ENCODE measurements at places on chromosomes 1 and 21.

DNA sequence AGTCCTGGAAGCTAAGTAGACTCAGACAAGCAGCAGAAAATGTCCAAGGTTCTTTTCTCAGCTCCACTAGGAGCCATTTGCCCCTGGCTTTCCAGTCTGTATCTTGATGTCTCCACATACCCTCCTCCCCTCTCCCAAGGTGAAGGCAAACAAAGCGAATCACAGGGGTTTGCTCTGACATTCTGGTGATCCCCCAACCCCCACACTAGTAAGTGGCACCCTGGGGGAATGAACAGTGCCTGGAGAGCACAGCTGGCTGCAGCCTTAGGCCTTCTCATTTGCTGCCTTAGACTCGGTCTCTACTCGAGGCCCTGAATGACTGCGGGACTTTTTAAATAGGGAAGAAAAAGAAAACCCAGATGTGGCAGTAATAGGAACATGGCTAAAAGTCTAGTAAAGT, 15.3 kb downstream of the ERI3 start:
- DNase-seq: no peak

GRCh38 chr1:84985365-84985764, 11.5 kb downstream of the MCOLN2 start:
- DNase-seq: no peak

DNA sequence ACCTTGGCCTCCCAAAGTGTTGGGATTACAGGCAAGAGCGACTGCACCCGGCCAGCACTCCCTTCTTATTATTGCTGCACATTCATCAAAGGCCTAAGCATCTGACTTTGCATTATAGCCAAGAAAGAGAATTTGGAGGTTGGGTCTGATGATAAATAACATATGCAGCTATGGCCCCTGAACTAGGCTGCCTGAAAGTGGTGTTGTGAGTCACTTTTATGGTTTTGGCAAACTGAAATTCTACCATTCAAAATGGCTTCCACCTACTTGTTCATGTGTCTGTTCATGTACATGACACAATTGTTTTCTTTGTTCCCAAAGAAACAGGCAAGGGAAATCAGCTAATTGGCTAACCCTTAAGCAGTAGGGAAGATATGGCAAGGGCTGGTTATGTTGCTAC, 25.0 kb upstream of the UAP1 start:
- DNase-seq: no peak

- no peak for DNase-seq
These were observed 106.9 kb downstream of the KCNJ15 start for GRCh38 chr21:38363693-38364092.

- DNase-seq: no peak
These were observed 1442.6 kb upstream of the B3GALT2 start for GRCh38 chr1:194629011-194629410.

DNA sequence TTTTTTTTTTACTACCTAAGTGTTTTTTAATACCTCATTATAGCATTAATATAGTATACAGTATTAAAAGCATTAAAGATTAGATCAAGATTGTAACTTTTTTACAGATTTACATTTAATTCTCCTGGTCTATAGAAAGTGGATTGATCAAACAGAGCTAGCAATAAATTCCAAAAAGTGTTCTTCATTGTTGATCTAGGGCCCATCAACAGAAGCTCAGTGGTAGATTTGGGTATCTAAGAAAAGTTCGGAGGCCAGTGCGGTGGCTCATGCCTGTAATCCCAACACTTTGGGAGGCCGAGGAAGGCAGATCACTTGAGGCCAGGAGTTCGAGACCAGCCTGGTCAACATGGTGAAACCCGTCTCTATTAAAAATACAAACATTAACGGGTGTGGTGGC, 12.5 kb downstream of the NUP210L start:
- no peak for DNase-seq

DNA sequence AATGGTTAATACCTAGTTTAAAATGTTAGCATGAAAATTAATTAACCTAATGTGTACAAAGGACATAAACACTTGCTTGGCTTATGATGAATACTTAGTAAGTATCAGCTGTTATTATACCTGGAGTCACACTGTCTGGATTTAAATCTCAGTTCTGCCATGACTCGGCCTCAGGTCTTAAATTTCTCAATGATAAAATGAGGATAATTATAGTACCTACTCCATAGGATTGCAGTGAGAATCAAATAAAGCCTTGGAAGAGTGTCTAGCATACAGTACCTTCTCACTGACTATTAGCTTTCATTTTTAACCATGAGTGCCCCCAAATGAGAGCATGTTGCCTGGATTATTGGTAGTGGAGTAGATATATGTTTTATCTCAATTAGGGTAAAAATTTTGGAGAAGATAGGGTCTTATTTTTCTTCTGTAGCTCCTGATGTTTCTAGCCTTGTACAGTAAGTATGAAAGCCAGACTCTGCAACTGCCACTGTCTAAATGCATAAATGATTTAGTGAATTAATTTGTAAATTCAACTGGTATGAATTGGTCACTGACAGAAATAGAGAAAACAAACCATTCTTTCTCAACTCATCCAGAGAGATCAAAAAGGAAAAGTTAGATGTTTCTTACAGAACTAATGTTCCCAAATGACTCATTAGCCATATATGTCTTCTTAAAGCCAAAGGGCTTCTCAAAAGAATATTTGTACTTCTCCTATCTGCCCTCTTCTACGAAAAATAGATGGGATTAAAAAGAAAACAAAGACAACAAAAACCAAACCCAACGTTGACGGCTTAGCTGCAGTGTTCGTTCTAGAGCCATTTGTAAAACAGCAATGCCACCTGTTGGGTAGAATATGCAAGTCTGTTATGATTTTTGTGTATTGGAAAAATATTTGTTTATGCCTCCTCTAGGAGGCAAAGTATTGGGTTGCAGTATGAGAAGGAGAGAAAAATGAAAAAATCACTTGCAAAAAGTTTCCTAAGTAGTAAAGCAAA, 53.8 kb upstream of the MROH9 start:
- DNase-seq: no peak

DNA sequence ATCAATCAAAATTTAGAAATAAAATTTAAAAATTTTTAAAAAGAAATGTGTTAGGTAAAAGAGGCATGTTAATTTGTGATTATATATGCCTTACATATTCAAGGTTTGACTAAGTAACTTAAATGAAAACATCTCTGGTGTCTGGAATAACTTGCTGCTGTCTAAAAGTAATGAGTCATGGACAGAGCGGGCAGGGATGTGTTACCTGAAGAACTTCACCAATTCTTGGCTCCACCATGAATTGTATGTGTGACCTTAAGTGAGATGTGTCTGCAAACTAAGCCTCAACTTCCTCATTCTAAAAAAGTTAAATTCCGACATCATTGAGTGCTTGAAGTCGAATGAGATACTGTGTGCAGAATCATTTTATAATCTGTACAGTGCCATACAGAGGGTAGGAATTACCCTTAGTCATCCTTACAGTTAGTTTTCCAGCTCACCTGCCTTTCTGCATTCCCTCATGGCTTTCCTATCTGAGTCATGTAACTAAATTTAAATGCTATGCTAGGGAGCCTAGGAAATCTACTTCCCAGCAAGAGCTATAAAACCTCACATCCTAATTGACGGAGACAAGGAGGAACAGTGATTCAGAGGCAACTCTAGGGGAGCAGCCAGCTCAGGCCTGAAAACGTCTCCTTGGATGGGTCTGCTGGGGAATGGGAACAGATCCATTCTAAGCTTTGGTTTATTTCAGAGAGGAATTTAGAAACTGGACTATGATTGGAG, 100.7 kb upstream of the TSPAN2 start:
- no peak for DNase-seq

GRCh38 chr1:201401700-201402099, 2.6 kb upstream of the LAD1 start:
- no peak for DNase-seq

- no peak for DNase-seq
These were observed 404.0 kb upstream of the VAMP3 start for GRCh38 chr1:7366955-7367665.

DNA sequence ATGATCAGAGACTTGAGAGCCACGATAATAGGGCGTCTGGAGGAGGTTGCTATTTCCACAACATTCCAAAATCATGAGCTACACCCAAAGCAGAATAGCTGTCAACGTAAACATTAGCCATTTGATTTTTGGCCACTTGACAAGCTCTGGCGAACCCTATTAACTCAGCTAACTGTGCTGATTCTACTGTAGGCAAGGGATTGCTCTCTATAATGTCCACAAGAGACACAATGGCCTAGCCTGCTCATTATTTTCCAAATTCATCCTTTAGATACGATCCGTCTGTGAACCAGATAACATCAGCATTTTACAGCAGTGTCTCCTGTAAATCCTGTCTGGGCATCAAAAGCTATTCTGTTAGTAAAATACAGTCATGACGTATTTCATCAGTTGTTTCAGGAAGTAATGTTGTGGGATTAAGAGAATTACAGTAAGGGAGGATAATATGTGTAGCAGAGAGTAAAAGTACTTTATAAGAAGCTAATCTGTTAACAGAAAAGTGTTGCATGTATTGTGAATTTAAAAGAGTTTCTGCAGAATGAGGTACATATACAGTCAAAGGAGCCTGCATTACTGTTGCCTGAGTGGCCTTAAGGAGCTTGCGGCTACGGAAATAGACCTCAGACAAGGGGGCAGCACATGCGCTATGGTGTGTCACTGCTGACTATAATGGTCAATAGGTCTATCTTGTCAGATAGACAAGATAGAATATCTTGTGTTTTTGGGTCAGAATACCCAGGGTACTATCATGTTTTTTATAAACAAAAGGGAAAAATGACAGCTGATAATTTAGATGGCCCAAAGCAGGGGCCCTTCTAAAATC, 44.9 kb upstream of the TINAGL1 start:
- no peak for DNase-seq

GRCh38 chr1:34131396-34132160, 33.5 kb downstream of the CSMD2 start:
- DNase-seq: no peak

DNA sequence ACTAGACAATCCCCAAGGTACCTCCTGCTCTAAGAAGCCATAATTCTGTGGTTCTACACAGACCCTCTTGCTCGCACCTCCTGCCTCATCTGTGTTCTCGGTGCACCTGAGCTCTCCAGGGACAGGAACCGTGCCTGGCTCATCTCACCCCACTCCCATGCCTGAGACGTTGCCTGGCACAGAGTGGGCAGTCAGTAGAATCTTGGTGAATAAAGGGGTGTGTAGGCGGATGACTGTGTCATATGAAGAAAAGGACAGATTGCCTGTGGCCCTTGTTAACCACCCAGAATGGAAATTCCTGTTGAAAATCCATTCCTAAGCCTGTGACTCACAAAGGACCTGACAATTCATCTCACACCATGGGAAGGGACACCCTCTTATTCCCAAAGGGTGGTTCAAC, 92.9 kb downstream of the KCNN3 start:
- no peak for DNase-seq

DNA sequence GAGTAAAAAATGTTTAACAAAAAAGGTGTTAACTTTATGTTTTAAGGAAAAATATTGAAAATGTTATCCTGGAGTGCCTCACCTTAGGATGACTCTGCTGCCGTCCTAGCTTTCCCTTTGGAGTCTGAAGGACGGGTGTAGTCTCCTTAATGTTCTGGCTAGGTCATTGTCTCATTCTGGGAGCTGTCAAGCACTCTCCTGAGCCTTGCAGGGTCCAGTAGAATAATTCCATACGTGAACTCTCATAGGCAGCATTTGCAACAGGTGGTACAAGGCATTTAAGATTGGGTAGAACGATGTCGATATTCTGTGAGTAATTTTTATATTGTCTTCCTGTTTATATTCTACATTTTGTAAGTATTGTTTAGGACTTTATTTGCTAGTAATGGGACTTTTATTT, 283.6 kb upstream of the C1orf105 start:
- no peak for DNase-seq

DNA sequence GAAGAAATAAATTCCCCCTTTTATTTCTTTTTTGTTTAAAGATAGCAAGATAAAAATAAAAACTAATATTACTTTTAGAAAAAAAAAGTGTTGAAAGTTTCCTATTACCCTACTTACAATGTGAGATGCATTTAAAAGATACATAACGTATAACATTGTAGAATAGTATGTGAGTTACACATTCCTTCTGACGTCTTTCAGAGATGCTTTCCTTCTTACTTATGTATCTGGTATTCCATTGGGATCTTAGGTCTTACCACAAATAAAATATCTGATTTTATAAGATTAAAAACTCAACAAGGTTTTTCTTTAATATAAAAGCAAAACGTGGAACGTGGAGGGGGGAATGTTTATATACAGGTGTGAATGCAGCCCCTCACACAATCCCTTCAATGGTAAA, 147.2 kb upstream of the ETS2 start:
- no peak for DNase-seq

DNA sequence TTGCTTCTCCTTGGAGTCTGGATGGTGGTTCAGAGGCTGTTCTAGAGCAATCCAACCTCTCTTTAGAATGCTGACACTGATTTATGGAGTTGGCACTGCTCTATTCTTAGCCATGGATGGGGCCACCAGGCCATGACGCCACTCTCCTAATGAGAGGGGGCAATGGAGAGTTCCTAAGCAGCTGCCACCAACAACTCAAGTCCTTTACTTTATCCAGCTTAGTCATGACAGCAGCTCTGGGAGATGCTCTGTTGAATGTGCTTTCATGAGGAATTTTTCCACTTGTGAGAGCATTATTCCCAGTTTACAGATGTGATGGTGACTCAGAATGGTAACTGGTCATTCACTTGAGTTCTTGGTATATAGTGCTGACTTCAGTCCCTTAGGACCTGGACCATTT, 366.3 kb downstream of the HHAT start:
- no peak for DNase-seq

DNA sequence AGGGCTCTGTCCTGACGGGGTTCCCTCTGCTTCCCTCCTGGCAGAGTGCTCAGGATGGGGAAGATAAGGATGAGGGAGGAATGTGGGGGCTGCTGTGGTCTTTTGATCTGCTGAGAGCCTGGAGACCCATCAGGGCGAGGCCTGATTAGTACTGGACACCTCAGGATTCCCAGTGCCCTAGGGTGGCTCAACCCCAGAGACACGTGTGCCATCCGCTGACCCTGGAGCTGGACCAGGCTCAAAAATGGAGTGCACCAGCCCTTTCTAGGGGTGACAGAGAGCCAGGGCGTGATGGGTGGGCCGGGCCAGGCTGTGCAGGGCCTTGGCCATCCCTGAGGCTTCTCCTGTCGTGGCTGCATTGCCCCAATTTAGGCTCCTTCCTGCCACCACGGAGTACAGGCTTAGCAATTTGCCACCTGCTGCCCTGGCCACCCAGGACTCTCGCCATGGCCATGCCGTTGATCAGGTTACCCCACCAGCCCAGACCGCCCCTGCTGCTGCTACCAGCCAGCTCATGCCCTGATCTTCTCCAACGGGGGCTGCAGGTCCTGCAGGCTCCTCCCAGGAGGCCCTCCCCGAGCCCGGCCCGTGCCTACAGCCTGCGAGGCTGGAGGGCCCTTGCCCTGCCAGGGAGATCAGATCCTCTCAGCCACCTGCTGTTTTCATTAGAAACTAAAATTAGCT, 9.5 kb downstream of the WNT4 start:
- no peak for DNase-seq

DNA sequence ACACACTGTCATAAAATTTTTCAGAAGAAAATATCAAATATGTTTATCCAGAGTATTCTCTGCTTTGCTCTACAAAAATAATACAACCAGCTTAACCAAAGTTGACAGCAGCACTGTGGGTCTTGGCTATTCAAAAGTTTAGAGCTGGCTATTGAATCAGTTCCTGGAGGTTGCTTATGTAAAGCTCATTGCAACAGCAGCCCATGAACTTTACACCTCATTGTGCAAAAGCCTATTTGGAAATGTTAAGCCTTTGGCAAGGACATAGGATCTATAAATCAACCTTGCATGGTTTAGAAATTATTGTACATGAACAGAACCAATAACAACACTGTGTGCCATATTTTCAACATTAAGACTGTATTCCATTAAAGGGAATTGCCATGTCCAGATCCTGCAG, 714.9 kb downstream of the ADGRL2 start:
- no peak for DNase-seq

All from stimulated activated CD8-positive, alpha-beta memory T cell treated with anti-CD3 and anti-CD28 coated beads, Interleukin-2, amount 100 ng/mL, for 1 hour (primary cell).